A673 (cell line): ENCODE measurements at places on chromosomes 4 and X.

DNA sequence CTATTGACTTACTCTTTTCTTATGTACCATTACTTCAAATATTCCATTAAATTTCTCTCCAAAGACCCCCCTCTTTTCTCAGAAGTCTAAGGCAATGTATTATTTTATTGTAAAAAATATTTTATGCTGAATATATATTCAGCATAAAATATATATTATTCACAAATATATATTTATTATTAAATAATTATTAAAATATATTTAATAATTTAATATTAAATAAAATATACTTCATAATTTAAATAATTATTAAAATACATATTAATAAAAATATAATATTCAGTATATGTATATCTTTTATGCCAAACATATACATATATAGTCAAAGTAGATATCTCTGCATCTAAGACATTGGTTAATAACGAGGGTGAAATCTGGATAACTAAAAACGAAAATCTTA lies 418.4 kb downstream of the GASK1B start:
- no peak for DNase-seq

- DNase-seq = no peak
These were observed 74.0 kb downstream of the GALNT7 start for GRCh38 chr4:173242466-173243250.

GRCh38 chrX:69289046-69289792 lies 124.0 kb upstream of the PJA1 start:
- peak; percentile 94 for DNase-seq

DNA sequence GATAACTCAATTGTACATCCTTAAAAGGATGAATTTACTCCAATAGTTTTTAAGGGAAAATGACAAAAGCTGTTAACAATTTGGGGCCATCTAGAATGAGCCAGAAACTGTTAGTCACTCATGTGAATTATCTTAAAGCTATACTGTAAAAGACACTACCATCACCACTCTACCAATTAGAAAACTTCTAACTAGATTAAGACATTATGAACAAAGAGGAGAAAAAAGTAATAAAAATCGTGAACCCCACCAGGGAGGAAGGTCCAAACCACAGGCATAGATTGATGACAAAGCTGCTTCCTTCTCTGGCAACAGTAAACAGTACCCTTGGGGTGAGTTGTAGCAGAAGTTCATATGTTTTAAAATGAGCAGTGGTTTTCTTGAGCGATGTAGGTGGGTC lies 106.1 kb downstream of the PDGFC start:
- no peak for DNase-seq

DNA sequence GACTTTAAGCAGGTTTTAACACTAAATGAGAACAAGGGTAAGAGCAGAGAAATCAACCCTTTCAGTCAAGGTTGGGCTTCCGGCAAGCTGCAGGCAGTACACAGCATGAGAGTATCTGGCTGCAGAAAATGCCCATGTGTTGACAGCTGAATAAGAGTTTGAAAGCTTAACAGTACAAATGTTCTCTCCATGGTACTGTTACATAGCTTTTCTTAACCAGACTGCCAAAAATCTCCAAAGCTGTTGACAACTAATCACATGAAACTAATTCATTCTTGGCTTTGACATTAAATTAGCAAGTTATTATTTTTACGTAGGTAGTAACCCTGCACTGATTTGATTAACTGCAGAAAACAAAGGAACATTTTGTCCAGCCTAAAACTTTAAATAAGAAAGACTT lies 153.5 kb downstream of the SLC10A7 start:
- peak; percentile 88 for DNase-seq

DNA sequence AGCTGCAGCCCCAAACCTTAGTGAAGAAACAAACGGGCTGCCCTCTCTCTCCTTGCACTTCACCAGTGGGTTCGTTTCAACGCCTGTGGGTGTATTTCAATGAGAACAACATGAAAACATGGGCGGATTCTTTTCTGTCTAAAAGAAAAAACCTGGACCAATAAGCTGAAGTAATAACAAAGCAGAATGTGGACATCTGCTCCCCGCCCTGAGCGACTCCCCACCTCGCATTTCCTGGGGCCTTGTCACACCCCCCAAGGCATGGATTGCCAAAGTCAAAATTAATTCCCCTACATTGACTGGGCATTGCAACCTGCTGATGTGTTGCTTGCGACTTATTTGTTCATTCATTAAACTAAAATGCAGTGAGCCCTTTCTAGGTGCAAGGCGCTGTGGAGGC lies 142.9 kb downstream of the BCOR start:
- no peak for DNase-seq

DNA sequence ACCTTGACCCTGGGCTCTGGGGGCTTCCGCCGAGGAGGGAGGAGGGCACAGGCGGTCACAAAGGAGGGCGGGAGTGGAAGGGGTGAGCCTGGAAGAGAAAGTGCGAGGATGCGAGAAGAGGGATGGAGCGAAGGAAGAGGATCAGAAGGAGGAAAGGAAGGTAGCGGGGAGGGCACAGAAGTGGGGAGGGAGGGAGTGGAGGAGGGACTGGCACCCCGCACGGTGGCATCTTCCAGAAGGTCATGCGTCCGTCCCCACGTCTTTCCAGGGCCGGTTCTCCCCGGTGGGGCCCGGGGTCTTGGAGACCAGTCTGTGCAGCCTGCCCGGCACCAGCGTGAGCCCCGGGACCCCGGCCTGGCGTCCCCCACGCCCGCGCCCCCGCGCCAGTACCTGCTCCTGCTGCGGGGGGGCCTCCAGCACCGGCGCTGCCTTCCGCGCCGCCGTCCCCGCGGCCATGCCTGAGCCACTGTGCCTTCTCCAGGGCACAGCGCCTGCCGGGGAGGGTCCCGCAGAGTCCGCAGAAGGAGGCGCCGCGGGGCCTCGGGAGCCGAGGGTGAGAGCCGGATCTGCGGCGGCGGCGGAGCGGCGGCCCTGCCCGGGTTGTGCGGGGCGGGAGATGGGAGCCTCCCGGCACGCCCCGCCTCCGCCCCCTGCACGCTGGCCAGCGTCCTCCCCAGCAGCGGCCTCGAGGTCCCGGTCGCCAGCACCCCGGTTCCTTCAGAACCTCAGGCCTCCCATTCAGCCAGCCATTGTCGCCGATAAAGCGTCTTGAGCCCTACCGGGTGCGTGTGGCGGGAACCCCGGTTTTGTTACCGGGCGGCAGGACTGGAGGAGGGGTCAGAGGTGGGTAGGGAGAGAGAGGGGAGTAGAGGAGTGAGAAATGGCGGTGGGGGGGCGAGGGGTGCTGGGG lies at the start of gene RNF175:
TSS of gene RNF175 (minus strand) at position 618 of the 910 bp plus-strand sequence. CDS start at position 456, 162 bp downstream.
- peak; percentile 32 for DNase-seq

DNA sequence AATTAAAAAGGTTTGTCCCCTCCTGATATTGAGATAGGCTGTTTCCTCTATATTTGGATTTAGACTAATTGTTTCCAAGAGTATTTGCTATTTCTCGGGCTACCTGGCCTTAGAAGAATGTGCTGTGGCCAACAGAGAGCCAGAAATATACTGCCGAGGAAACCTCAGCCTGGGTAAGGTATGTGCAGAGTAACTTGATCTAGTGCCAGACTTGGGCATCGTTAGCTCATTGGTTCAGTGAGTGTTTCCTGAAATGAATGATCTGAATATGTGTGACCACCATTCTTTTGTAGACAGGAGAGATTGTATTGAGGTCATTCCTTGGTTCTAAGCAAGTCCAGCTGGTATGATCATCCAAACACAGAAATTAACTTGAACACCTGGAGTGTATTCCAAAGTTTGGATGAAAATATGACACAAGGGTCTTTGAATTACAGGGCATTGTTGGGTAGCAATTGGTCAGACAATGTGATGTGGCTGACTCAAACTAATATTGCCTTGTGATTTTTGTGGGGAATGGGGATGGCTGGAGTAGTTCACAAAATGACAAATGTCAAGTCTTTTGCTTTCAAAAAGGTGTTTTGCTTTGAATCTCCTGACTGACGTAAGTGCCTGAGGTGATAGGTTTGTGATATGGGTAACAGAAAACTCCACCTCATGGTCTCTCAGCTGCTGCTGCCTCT lies 100.2 kb upstream of the CXCL13 start:
- no peak for DNase-seq

DNA sequence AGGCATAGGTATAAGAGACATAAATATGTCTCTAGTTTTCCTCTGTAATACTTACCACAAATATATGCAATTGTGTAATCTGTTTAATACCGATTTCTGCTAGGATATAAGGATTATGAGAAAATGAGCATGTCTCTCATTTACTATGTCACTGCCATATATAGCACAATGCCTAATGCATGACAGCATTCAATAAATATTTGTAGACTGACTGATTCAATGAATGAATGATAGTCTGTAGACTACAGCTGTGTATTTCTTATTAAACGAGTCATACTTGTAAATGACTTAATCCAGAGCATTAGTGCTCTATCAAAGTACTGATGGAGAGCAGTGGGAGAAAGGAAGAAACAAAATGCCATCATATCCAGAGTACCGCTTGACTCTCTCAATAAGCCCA lies 175.6 kb downstream of the PPP3CA start:
- DNase-seq = peak; percentile 58
